ENCODE measurements at places on chromosomes 11 and 22. TPM values are rescaled to one million over a fixed set of nuclear protein-coding genes. Genes with fewer than 3 reads are reported as not detected.

Gene THY1
- total RNA-seq, result 7.2 TPM

DNA sequence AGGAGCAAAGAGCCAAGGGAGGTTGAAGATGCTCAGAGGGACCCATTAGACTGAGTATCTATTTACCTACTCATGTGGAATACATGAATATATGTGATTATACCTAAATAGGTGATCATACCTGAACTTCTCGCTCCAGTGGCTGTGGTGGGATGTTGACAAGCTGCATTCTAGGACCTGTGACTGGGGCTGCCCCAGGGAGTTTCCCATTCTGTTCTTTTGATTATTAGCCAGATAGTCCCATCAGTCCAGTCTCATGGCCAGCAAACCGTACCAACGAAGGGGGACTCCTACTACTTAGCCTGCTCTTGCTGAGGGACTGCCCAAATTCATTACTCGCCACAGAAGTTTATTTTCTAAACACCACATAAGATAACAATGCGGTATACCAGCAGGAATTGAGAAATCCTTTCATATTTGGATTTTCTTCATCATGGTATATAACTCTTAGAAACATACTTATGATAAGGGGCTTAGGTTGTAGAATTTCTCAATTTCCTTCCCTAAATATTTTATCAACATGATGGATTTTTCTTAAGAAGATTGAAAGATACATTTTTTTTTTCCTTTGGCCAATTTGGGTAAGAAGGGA lies 273.9 kb downstream of the NTM start:
- no peaks in the 10 kb centered on the region for H3K4me1 ChIP-seq
- H3K36me3 ChIP-seq, result no peaks in the 10 kb centered on the region
- H3K4me3 ChIP-seq, result no peak overlapping the region

Gene C11orf91
- total RNA-seq, result 3.0 TPM

DNA sequence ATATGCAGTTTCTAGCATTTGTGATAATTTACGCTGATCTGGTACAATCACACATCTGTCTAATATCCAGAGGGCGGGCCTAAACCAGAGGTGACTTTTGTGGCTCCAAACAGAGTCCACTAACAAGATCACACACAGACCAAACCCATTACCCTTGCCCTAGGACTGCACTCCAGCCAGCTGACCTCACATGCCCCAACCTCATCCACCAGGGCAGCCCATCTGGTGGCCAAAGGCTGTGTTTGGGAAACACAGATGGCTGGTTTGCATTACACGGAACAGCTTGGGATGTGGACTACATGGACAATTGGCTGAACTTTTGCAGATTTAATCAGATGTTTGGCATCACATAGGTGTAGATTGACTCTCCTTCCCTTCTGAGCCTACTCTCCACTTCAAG lies 228.2 kb downstream of the GRIK4 start:
- H3K36me3 ChIP-seq, result no peaks in the 10 kb centered on the region
- H3K27ac ChIP-seq, result no peak overlapping the region
- no peak overlapping the region for H3K4me3 ChIP-seq
- H3K4me1 ChIP-seq, result no peaks in the 10 kb centered on the region

DNA sequence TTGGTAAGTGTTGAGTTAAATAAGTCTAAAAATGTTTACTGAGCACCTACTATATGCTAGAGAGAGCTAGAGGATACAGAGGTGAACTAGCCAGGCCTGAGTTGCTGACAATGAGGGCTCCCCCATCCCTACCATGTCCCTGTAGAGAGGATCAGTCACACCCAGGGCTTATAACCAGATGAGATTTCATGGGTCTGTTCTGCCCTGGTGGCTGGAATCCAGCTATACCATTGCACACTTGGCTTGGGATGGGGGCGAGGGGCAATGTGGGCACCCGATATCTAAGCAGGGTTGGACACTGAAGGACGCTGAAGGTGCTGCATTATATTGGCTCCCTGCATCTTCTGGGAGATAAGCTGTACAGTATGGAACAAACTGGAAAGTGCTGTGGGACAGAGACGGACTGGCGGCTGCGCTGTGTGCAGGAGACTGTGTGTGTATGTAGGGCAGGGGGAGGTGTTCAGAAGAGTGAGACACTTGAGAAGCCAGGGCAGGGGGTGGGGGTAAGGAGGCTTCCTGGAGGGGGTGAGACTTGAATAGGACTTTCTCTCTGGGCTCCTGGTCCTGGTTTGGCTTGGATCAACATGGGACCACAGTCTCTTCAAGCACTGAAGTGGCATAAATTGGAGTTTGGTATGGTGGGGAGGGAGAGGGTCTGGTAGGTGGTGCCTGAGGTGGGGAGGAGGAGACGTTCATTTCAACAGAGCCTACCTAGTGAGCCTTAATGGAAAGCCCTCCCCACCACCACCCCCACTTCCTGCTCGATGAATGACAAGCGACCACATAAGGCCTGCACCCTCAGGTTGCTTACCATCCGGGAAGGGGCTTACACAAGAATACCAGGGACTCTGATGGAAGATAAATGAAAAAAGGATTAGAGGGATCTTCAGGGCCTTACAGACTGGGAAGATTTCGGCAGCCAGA lies 1.8 kb downstream of the CD82 start:
- peaks cover 80% of the 10 kb centered on the region for H3K4me1 ChIP-seq
- no peak overlapping the region for H3K27ac ChIP-seq
- H3K27me3 ChIP-seq, result no peaks in the 10 kb centered on the region
- no peak for DNase-seq

GRCh38 chr11:35248558-35249323 lies 109.8 kb downstream of the CD44 start:
- no peaks in the 10 kb centered on the region for H3K27me3 ChIP-seq
- H3K36me3 ChIP-seq, result no peaks in the 10 kb centered on the region
- H3K4me1 ChIP-seq, result peaks cover 15% of the 10 kb centered on the region
- H3K27ac ChIP-seq, result no peak overlapping the region
- DNase-seq, result no peak

Gene VSIG10L2
- not detected for total RNA-seq
